ENCODE measurements at places on chromosomes 7 and 10. TPM values are rescaled to one million over a fixed set of nuclear protein-coding genes. Genes with fewer than 3 reads are reported as not detected.

DNA sequence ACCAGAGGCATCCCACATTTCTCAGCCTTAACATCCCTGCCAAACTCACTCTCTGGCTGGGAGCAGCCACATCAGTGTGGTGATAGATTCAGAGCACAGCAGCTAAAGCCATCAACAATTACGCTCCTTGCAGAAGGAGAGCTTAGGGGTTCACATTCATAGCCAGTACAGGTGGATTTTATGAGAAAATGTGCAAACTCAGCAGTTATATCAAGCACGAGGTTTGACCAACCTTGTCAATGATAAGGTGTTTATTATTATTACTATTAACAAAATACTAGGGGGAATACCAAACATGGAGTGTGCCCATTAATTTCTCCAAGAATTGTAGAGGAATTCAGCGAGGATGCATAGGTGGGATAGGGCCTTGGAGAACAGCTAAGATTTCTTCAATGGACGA, 362.3 kb downstream of the WDR11 start:
- no peak for DNase-seq

- DNase-seq: no peak
Observed at GRCh38 chr7:7639847-7640220, 718 bp upstream of the UMAD1 start.

DNA sequence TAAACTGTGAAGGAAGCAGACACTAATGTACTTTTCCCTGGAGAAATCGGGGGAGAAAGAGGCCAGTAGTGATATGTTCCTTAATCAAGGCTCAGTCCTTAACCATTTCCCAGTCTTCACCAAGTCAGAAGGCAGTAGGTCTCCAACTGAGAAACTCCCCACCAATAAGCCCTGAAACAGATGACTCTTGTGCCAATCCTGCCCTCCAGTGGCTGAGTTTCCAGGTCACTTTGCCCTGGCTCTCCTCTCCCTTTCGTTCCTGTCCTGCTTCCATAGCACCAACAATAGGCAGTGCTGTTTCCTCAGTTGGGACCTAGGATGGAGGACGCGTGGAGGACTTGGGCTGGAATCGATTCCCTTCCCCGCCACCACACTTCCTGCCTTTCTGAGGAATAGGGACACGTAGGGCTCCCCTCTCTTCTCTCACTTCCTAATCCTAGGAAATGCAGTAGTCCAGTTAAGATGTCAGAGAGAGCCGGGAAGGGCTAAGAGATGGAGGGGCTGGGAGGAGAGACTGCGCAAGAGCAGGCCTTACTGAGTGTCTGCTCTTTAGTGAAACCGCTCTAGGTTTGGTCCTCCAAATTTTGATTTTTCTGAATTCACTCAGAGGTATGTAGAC, 23.4 kb downstream of the ATOH7 start:
- no peak for DNase-seq

GRCh38 chr10:82768040-82768439, 893.0 kb downstream of the NRG3 start:
- no peak for DNase-seq

- DNase-seq: no peak
Observed at GRCh38 chr7:44898039-44898438, 12.7 kb upstream of the PURB start.

GRCh38 chr10:124675261-124675660, 68.9 kb downstream of the FAM53B start:
- DNase-seq: no peak

GRCh38 chr7:30268586-30268985, 15.8 kb upstream of the ZNRF2 start:
- DNase-seq: no peak

DNA sequence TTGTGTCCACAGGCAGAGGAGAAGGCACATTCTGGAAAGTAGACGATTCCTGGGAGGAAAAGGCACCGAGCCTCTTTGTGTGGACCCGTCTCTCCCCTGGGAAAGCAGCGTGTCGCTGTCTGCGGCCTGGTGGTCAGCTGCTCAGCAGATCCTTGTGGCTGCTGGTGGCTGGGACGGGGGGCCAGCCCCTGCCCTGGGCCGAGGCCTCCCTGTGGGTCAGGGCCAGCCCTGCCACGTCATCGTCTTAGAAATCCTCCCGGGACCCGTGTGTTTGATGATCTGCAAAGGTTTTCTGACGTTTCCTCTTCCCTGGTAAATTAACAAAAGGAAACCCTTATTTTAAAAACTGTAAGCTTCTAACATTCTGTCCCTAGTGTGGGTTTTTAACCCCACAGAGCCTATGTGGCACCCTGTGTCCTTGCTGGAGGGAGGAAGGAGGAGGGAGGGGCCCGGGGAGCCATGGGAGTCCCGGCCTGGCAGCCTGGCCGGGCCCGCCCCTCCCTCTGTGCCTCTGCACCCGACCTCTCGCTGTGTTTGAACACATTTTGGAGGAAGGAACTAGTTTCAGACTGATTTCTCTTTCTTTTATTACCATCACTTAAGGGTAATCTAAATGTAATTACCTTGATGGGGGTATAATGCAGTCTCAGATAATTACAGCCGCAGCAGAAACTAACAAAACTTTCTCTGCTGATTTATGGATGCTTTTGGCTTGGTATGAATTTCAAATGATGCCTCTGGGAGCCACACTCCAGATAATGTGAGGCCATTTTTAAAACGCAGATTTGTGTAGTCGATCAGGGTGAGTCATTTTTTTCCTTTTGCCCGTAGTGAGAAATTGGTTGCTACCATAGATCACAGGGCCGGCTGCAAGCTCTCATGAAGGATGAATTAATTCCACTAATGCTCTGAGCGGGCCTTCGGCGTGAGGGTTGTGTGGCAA, 85.5 kb downstream of the NKX6-2 start:
- no peak for DNase-seq

- no peak for DNase-seq
Observed at GRCh38 chr10:46080886-46081285, 34.8 kb upstream of the MSMB start.

DNA sequence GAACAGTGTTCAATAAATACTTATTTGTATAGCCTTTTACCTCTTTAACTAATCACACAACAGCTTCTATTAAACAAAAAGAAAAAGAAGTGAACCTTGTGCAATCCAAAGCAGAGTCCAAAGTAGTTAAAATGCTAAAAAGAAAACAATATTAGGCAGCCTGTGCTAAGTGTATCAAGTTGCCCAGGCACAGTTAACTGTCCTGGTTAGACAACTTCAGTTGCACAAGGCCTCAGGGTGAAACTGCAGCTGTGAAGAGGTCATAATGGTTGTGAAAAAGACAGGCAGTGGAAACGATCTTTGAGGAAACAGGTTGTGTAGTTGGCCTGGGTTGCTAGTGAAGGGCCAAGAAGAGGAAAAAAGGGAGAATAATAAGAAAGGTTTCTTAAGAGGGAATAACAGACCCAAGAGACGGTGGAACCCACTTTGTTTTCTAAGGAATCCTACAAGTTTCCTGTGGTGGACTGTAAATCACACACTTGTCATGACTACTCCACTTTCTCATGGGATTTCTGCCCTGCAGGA, 6.0 kb upstream of the CROT start:
- no peak for DNase-seq

GRCh38 chr7:50317697-50318669, 13.5 kb downstream of the IKZF1 start:
- DNase-seq: peak; percentile 45

DNA sequence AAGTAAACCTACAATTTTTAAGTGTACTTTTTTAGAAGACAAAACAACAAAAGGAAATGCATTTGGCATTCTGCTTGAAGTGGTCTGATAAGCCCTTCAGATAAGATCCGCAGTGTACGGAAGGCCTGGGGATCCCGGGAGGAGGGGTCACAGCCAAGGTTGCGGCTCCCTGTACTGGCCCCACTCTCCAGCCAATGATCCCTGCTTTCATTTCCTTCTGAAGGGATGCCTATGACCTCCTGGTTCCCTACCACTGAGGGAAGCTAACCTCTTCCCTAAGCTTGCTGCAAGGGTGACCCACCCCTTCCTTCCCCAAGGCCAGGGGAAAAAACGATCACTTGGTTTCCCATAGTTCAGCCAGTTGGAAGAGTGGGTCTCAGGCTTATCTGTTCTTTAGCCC, 5.3 kb downstream of the DENND2A start:
- DNase-seq: no peak

DNA sequence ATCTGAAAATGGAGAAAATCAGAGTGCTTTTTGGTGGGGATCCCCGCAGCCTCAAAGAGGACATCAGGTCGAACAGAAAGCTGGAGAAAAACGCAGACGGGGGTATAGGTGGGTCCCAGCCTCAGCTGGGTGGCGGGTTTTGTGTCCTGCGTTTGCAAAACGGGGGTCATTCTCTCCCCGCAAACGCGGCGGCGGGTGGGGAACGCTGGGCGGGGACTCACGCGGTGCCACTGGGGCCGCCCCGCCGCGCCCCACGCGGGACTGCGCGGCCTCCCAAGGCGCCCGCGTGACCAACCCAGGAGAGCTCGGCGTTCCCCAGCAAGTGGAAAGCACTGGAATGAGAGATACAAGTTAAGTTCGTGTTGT, 806 bp upstream of the VIPR2 start:
- no peak for DNase-seq

DNA sequence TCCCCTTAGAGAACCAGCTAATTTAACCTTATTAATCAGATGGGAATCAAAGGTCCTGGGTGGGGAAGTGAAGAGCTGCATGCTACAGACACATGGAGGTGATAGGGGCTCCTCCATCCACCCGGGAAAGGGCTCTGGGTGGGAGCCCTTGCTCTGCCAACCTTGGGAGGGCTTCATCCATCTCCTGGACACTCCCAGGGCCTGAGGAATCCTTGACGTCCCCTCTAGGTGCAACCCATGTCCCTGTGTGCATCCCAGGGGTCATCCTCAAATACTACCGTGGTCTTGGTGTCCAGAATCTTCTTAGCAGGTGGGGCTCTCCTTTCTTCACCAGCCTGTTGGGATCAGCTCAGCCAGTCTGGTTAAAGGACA, 55.4 kb upstream of the IGFBP3 start:
- no peak for DNase-seq

Gene OPN1SW
- not detected for total RNA-seq

Gene DOCK1
- total RNA-seq: 0.06 TPM

Gene IL15RA
- 21.3 TPM for total RNA-seq

Gene ST7
- 5.6 TPM for total RNA-seq

Gene GIMAP7
- total RNA-seq: 203 TPM

Measured in activated naive CD8-positive, alpha-beta T cell treated with anti-CD3 and anti-CD28 coated beads, Interleukin-2, amount 10 ng/mL, durations not matched to agents 7 days and 5 days (primary cell).